Fibroblast of skin of abdomen (primary cell): ENCODE measurements at places on chromosomes 12 and 14.

GRCh38 chr12:128623748-128624147 lies 200.0 kb downstream of the SLC15A4 start:
- DNase-seq = no peak

GRCh38 chr12:47777741-47778558 lies 4.9 kb downstream of the SLC48A1 start:
- DNase-seq = no peak

- no peak for DNase-seq
These were observed 107.4 kb downstream of the TSHR start for GRCh38 chr14:81062816-81063215.

GRCh38 chr14:49417790-49418189 lies 168.4 kb downstream of the RPS29 start:
- DNase-seq = no peak

DNA sequence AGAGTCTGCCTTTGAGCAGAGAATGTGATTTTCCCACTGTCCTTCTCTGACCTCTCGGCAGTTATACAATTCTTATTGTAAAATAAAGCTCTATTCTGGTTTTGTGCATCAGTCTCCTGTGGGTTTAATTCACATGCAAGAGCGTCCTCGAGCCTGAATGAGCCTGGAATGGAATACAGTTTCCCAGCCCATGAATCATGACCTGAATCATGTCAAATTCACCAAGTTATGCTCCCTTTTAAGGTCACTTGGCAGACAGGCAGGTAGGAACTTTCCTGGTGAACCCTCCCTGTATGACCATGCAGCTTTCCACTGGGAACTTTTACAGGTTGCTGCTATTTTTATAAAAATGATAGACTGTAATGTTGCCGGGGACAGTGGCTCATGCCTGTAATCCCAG lies 41.7 kb downstream of the BICD1 start:
- DNase-seq = peak; percentile 32
